ENCODE measurements at places on chromosomes 4 and X. TPM values are rescaled to one million over a fixed set of nuclear protein-coding genes. Genes with fewer than 3 reads are reported as not detected.

SORBS2 gene
- 18.1 TPM for total RNA-seq

NEIL3 gene
- 0.89 TPM for total RNA-seq

NEK1 gene
- total RNA-seq: 15.4 TPM

XIAP gene
- total RNA-seq: 52.7 TPM

CLIC2 gene
- 0.78 TPM for total RNA-seq

TNIP3 gene
- 0.26 TPM for total RNA-seq

NSUN7 gene
- total RNA-seq: not detected

NR3C2 gene
- 1.4 TPM for total RNA-seq

MAD2L1 gene
- 13.7 TPM for total RNA-seq

HSFX1 gene
- 1.7 TPM for total RNA-seq

CTAG1A gene
- total RNA-seq: not detected

PARM1 gene
- 3.0 TPM for total RNA-seq

TIGD4 gene
- total RNA-seq: 0.26 TPM

All from smooth muscle cell of the pulmonary artery (primary cell).